ENCODE measurements at places on chromosomes 1 and 21. TPM values are rescaled to one million over a fixed set of nuclear protein-coding genes. Genes with fewer than 3 reads are reported as not detected.

- DNase-seq = peak; percentile 83
Measured at GRCh38 chr1:160376525-160377131, 9.8 kb downstream of the NHLH1 start.

DNA sequence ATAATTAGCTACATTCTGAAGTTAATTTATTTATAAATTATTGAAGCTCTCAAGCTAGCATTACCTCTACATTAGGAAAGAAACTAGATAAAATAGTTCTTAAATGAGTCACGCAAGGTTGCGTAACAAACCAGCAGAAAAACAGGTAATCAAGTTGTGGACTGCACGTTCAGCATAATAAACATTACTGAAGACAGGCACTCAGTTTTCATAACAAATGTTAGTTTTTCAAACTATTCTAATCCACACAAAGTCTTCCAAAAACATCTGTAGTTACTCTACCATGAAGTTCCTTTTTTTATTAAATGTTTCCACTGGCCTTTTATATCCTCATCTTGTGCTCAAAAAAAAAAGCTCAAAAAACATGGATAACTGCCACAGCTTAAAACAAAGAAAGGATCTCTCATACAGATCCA lies 1.3 kb downstream of the TOR1AIP2 start:
- no peak for DNase-seq

GRCh38 chr21:31258073-31258472 lies 86.0 kb downstream of the TIAM1 start:
- DNase-seq = no peak

CLK2 gene
- total RNA-seq = 33.5 TPM

WDR3 gene
- 14.5 TPM for total RNA-seq

DNA sequence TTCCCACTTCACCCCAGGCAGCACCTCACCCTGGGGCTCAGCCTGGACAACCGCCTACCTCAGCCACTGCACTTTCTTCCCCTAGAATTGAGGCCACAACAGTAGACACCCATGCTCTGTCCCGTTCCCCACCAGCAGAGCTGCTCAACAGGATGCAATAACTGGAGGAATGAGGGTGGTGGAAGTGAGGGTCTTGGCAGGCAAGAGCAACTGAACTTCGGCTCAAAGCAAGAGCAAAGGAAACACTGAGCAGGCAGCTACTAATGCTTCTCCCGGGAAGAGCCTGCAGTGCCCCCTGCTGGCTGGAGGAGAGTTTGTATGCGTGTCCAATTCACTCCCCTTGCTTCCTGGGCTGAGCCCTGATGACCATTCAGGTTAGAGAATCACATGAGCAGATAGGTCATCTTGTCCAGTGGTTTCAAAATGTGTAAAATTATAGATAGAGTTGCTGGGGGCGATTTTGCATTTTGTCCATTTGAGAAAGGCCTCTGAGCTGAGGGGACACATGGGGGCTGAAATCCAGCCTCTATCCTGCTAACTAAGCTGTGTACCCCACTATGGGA lies 13.9 kb downstream of the NT5C1A start:
- DNase-seq = no peak

GRCh38 chr1:23403038-23403336 lies 21.6 kb downstream of the TCEA3 start:
- DNase-seq = no peak

DNA sequence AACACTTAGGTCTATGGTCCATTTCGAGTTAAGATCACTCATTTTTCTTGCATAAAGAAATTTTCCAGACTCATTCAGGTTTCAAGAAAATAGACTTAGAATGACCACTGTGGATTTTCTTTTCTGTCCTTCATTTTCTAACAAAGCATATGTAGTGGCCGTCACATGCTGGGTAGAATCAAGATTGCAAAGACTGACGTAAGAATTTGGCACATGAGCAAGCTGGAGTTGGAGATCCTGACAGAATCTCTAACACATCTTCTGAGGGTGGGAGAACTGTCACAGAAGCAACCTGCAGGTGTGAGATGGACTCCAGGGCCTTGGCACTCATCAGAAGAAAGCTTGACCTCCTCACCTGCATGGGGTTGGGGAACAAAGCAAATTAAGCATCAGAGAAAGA lies 28.6 kb downstream of the KIF26B start:
- peak; percentile 52 for DNase-seq

- no peak for DNase-seq
Measured at GRCh38 chr1:221035662-221036153, 156.5 kb downstream of the HLX start.

MFSD2A gene
- 18.9 TPM for total RNA-seq

OR6N1 gene
- total RNA-seq = not detected

OR2L13 gene
- total RNA-seq = 2.6 TPM

GRCh38 chr1:110068646-110069403 lies 1.6 kb downstream of the ALX3 start:
- no peak for DNase-seq

DNA sequence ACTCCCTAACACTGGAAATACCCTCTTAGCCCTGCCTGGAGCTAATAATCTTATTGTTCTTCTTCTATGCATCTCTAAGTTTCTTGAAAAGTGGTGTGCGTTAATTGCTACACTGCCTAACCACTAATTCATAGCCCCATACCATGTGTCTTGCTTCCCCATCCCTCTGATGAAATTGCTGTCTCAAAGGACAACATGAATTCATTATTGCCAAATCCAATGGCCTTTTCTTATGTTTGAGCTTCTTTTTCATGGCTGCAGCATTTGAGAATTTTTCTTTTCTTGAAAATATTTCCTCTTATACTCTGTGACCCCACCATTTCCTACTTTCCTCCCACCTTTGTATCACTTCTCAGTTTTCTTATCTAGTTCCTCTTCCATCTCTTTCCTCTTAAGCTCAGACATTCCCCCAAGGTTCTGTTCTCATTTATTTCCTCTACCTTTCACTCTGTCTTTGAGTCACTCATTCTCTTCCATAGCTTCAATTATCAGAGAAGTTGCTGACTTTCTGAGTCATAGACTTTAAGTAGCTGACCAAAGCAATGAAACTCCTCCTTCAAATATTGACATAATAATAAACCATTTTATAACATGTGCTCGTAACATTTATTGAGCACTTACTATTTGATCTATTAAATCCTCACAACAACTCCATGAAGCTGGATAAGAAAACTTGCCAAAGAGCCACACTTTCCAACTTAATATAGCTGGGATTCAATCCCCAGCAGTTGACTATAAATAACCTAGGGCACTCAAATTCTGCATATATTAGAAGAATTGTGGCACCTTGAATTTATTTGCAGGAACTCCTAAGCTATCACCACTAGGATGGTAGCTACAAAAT lies 35.5 kb upstream of the ATP6V1G3 start:
- DNase-seq = no peak

CLIC6 gene
- 0.18 TPM for total RNA-seq

GRCh38 chr1:232621050-232621449 lies 8.9 kb downstream of the SIPA1L2 start:
- DNase-seq = no peak

- no peak for DNase-seq
Measured at GRCh38 chr1:3968851-3969250, 68.8 kb upstream of the C1orf174 start.

DNA sequence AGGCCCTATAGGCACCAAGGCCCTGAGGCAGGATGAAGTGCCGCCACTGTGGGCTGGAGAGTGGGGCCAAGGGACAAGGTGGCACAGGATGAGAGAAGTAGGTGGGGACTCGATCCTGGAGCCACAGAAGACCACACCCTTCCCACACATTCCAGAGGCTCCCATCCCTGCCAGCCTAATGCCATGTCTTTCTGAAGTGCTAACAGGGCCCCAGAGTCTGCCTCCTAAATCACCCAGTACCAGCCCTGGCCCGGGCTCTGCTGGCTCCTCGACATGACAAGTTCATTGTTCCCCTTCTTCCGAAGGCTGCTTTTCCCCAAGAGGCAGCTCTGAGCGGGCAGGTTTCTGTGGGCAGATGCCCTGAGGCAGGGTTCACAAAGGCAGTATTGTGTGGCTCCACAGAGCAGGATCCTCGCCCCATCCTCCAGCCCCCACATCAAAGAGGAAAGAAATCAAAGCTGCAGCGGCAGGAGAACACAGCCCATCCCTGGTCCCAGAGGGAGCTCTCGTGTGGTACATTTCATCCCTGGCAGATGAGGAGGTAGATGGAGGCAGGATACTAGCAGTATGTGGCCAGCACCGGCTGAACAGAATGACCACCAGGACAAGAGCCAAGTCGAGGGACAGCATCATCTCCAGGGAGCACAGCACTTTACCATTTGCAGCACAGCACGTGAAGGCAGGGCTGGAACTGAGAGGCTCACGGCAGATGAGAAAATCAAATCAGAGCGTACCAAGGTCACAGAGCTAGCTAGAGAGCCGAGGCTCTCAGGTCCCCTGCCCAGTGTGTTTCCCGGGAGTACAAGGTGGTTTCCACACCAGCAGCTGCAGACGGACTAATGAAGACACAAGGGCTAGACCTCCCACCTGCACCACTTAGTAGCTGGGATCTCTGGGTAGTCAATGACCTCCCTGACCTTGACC lies 64.8 kb downstream of the SYF2 start:
- no peak for DNase-seq

GRCh38 chr1:233627823-233628222 lies 13.9 kb downstream of the KCNK1 start:
- DNase-seq = no peak

GRCh38 chr21:45540601-45540970 lies 1.7 kb downstream of the SLC19A1 start:
- DNase-seq = no peak

ETV3L gene
- total RNA-seq = not detected

DNA sequence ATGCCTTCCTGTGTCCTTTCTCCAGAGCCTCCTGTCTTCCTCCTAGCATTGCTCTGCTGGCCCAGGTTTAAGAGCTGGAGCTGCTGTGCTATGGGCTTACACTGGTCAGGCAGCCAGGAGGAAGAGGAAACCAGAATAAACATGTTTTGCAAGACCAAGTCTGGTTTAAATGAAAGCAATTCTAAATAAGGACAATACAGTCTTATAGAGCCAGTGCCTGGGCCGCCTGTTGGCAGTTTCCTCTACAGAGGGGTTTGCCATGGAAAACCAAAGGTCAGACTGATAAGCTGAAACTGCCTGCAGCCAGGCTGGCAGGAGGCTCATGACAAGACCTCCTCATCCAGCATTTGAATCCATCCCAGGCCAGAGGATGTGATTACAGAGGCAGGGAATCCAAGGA lies 92.9 kb upstream of the FGGY start:
- no peak for DNase-seq

DNA sequence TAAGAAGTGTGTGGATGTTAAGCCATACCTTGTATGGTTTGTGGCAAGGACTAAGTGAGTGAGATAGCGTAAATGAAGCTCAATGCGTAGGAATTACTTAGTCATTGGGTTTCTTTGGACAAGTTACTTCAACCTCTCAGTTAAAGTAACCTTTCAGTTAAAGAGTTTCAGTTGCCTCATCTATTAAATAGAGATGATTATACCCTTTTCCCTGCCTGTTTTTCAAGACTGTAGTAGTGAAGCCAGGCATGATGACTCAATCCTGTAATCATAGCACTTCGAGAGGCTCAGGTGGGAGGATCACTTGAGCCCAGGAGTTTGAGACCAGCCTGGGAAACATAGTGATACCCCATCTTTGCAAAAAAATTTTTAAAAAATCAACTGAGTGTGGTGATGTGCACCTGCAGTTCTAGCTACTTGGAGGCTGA lies 6.3 kb downstream of the ZMPSTE24 start:
- DNase-seq = no peak

DNA sequence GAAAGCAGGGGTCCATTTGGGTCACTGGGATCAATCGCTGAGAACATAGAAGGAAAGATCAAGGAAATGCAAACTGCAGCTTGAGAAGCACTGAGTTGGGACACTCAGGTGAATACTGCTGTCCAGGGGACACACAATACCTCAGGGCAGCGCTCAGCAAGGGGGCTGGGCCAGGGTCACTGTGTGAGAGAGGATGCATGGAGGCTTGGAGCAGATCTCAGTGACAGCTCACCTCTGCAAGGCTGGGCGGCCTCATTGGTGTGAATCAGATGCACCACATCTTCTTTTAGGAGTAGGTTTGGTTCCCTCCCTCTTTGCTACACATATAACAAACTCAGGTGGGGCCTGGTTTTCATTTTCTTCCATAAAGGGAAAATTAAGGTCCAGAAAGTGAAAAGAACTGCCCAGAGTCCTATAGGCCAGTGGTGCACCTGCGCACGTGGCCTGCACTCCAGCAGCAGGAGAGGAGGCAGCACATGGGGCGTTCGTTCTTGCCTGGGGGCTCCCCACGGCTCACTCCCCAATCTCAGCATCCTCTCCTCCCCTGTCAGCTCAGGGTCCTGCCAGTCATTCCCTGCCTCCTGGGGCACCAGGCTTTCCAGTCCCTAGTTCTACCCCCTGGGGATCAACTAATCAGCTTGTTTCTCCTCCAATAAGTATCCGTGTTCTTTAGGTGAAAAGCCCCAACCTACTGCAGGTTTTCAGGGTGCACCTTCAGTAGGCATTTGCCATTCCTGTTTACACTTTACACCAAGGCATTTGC lies 1.5 kb downstream of the A3GALT2 start:
- no peak for DNase-seq

SLC35F3 gene
- total RNA-seq = 11.9 TPM
